ENCODE measurements at places on chromosomes 4 and X. TPM values are rescaled to one million over a fixed set of nuclear protein-coding genes. Genes with fewer than 3 reads are reported as not detected.

- no peak overlapping the region for H3K27ac ChIP-seq
- DNase-seq, result no peak
- H3K36me3 ChIP-seq, result no peaks in the 10 kb centered on the region
- H3K4me3 ChIP-seq, result no peak overlapping the region
These were observed 220.7 kb downstream of the HS6ST2 start for GRCh38 chrX:132737743-132738142.

- no peak overlapping the region for H3K27ac ChIP-seq
- H3K4me1 ChIP-seq, result no peaks in the 10 kb centered on the region
- H3K27me3 ChIP-seq, result no peaks in the 10 kb centered on the region
- H3K4me3 ChIP-seq, result no peak overlapping the region
- DNase-seq, result no peak
These were observed 68.0 kb downstream of the ACOX3 start for GRCh38 chr4:8372506-8372905.

- no peaks in the 10 kb centered on the region for H3K4me1 ChIP-seq
- H3K27me3 ChIP-seq, result no peaks in the 10 kb centered on the region
- H3K36me3 ChIP-seq, result no peaks in the 10 kb centered on the region
- no peak overlapping the region for H3K4me3 ChIP-seq
- no peak for DNase-seq
These were observed 30.3 kb downstream of the UCHL1 start for GRCh38 chr4:41287005-41287404.

GRCh38 chrX:148024425-148025148 lies 43.5 kb downstream of the FMR1NB start:
- H3K27me3 ChIP-seq, result no peaks in the 10 kb centered on the region
- no peak for DNase-seq
- H3K4me3 ChIP-seq, result no peak overlapping the region
- H3K36me3 ChIP-seq, result no peaks in the 10 kb centered on the region

GRCh38 chr4:48043504-48043903 lies 26.9 kb downstream of the NIPAL1 start:
- DNase-seq, result no peak
- H3K27me3 ChIP-seq, result no peaks in the 10 kb centered on the region
- no peak overlapping the region for H3K4me3 ChIP-seq
- no peaks in the 10 kb centered on the region for H3K36me3 ChIP-seq

GRCh38 chr4:183808097-183808456 lies 97.0 kb upstream of the STOX2 start:
- no peaks in the 10 kb centered on the region for H3K27me3 ChIP-seq
- H3K36me3 ChIP-seq, result no peaks in the 10 kb centered on the region
- H3K4me3 ChIP-seq, result no peak overlapping the region
- DNase-seq, result no peak
- H3K27ac ChIP-seq, result no peak overlapping the region
- H3K4me1 ChIP-seq, result no peaks in the 10 kb centered on the region

DNA sequence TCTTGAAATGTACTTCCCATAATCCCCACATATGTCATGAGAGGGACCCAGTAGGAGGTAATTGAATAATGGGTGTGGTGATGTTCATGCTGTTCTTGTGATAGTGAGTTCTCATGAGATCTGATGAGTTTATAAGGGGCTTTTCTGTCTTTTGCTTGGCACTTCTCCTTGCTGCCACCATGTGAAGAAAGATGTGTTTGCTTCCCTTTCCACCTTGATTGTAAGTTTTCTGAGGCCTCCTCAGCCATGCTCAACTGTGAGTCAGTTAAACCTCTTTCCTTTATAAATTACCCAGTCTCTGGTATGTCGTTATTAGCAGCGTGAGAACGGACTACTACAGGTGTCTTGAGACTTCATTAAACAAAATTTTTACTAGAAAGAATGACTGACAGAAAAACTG lies 323.2 kb downstream of the BMPR1B start:
- DNase-seq, result no peak
- H3K36me3 ChIP-seq, result no peaks in the 10 kb centered on the region
- no peak overlapping the region for H3K27ac ChIP-seq
- no peak overlapping the region for H3K4me3 ChIP-seq

DNA sequence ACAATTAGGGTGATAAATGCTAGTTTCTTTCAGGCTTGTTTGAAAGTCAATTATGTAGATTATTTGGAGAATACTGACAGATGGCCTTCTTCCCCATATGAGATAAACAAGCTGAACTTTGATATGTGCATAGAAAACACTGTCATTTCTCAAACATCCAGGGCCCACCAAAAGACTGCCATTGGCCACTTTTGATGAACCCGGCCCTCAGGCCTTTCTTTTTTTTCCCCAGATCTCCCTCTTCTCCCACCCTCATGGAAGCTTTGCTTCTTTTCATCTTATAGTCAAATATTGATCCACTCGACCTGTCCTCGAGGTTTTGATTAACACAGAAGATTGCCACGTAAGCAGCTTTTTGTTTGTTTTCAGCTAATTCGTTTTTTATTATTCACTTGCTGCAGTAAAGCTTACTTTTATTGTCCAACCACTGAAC lies 377.4 kb downstream of the SMARCA1 start:
- H3K27ac ChIP-seq, result no peak overlapping the region
- DNase-seq, result no peak
- no peaks in the 10 kb centered on the region for H3K36me3 ChIP-seq

GRCh38 chrX:1152090-1152489 lies 60.4 kb downstream of the CRLF2 start:
- no peaks in the 10 kb centered on the region for H3K27me3 ChIP-seq
- no peak overlapping the region for H3K27ac ChIP-seq
- H3K4me1 ChIP-seq, result no peaks in the 10 kb centered on the region
- H3K36me3 ChIP-seq, result no peaks in the 10 kb centered on the region

DNA sequence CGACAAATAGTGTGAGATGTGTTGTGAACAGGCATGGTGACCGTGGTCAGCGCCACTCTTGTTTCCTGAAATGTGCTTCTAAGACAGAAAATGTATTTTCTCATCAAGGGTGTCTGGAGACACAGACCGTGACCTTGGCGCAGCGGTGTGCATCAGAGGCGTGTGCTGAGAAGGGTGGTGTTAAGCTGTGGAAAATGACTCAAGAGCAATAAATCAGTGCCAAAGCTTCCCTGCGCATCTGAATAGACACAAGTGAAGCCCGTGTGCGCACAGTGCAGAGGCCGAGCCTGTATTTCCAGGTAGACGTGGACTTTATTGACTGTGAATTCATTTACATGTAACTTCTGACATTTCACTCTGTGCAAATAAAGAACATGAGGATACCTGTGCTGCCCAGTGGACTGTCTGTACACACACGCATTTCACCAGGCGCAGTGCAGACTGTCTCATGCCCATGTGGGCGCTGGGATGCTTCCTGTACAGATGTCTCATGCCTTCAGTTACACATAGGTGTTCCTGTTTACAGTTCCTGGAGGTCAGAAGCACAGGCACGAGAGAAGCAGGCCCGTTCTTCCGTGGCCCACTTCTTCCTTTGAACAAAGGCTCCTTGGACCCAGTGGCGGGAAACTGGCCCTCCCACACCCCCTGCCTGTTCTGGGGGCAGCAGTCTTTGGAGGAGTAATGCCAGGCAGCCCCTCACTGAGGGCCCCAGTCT lies 31.9 kb downstream of the NSG1 start:
- no peak overlapping the region for H3K27ac ChIP-seq
- no peak overlapping the region for H3K4me3 ChIP-seq
- no peak for DNase-seq
- no peaks in the 10 kb centered on the region for H3K27me3 ChIP-seq

DNA sequence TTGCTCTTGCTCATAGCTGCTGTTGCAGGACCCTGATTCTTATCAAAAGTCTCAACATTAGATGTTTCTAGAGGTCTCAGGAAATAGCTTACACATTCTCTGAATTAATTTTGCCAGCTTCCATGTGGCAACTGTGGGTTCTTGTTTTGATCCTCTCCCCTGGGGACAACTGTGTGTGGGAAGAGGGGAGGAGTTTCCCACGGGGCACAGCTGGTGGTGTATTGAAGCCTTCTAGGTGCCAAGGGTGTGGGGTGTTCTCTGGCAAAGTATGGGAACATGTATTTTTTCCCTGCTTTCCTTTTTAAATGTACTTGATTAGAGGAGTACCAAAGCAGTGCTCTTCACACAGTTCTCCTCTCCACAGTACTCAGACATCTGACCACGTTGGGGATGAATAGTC lies 212.7 kb downstream of the RPA4 start:
- H3K27ac ChIP-seq, result no peak overlapping the region
- no peak overlapping the region for H3K4me3 ChIP-seq
- no peak for DNase-seq
- no peaks in the 10 kb centered on the region for H3K36me3 ChIP-seq

DNA sequence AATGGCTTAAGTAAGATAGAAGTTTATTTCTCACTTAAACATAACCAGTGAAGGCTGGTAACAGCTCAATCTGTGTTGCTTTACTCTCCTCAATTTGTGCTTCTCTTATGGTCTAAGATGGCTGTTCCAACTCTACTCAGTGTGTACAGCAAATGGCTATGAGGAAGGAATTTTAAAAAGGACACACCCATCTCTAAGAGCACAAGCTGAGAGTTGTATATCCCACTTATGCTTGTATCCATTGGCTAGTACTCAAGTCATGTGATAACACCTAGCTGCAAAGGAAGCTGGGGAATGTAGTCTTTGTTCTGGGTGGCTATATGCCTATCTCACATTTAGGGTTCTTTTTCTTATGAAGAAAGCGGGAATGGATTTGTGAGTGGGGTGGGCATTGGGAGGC lies 63.3 kb downstream of the GPAT3 start:
- H3K36me3 ChIP-seq, result no peaks in the 10 kb centered on the region
- no peak overlapping the region for H3K4me3 ChIP-seq
- no peaks in the 10 kb centered on the region for H3K27me3 ChIP-seq
- no peak for DNase-seq

GRCh38 chr4:159446266-159446976 lies 343.5 kb downstream of the RAPGEF2 start:
- H3K27ac ChIP-seq, result no peak overlapping the region

DNA sequence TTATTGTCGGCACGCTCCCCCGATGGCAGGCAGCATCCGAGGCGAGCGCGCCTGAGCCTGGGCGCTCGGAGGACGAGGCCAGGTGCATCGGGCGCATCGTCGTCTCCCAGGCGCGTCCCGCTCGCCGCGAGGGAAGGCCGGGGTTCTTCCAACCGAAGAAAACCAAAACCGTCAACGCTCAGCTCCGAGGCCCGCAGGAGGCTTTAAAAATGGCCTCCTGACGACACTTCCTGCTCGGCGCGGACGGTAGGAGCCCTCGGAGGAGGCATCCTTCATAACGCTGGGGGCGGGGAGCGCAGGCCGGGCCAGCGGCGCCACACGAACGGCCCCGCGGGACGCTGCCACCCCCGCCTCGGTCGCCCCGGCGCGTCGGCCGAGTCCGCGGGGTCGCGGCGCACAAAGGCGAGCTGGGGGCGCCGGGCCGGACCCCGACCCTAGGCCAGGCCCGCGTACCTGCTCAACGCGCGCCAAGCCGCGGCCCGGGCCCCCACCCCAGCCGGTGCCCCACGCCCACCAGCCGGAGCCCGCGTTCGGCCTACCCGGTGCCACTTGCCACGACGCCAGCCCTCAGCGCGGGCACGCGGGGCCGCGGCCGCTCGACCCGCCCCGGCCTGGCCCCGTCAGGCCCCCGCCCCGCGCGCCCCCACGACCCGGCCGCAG lies 501 bp downstream of the ZNF518B start:
- peaks cover 15% of the 10 kb centered on the region for H3K4me1 ChIP-seq
- peak overlapping the region; percentile 67 for H3K27ac ChIP-seq
- DNase-seq, result peak; percentile 44
- H3K36me3 ChIP-seq, result no peaks in the 10 kb centered on the region

DNA sequence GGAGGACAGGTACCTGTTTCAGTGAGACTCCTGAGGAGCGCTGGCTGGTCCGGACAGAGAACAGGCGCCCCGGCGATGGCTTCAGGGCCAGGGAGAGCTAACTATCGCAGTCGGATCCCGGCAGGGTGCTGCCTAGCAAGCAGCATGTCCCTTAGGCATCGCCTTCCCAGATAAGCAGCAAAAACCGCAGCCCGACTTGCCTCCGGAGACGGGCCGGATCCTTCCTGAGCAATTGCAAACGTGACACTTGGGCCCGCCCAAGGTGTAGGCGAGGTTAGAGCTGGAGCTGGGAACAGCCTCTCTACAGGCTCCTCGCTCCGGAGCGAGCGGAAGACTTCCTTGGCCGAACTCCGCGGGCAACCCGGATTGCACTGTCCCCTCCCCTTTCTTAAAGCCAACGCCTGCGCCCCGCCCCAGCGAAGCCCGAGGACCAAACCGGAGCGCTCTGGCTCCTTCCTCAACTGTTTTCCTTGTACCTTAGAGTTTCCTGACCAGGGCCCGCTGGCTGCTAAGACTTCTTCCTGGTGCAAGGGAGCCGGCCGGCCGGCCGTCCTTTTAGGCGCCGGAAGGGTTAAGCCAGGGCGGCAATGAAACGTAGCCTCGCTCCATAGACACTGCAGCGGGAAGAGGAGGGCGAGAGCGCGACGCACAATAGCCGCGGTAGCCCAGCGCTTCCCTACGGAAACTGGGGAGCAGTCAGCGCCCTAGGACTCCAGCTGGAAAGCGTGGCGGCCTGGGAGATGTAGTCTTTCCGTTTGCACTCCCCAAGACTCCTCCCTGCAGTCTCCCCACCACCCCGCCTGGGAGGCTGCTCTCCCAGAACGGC lies at the start of gene OPHN1:
Gene OPHN1, minus strand, starts transcription at position 341 of the 826 bp plus-strand sequence. CDS start 475 bp downstream, outside the sequence.
- H3K4me3 ChIP-seq, result peak within 1 kb of the TSS; percentile 27
- H3K27ac ChIP-seq, result no peak within 1 kb of the TSS
- H3K4me1 ChIP-seq, result no peaks in the 10 kb centered on the region
- no peak for DNase-seq
- H3K36me3 ChIP-seq, result no peaks in the 10 kb centered on the region
- H3K27me3 ChIP-seq, result no peaks in the 10 kb centered on the region

DNA sequence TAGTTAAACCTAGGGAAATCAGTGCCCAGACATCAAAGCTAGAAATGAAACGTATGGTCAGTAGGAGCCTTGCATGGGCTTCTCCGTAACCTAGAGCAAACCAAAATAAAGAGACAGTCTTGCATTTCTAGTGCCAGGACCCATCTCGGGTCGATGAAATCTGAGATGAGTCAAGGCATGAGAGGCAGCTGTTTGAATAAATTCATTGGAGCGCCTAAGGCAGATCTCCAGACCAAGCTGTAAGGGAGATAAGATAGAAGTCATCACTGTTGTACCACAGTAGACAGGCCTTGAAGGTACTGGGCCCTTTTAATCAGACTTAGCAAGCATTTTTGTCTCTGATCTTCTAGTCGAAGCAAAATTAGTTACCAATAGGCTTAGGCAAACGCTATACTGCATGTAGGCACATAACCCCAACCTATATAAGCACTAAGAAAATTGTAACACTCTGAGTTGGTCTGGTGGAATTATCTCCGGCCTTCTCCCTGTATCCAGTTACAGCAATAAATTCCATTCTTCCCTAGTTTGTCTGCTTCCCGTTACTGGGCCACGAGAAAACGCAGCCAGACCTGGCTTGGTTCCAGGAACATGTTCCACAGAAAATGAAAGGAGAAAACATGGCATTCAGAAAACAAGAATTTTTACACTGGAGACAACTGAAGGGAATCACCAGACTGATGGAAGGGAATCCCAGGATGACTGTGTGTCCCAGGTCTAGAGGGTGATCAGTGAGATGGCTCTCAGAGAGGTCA lies 21.1 kb upstream of the PAPSS1 start:
- no peak overlapping the region for H3K27ac ChIP-seq
- no peaks in the 10 kb centered on the region for H3K4me1 ChIP-seq
- no peak overlapping the region for H3K4me3 ChIP-seq

GRCh38 chr4:73922766-73923630 lies 53.8 kb downstream of the CXCL1 start:
- no peak for DNase-seq
- no peaks in the 10 kb centered on the region for H3K4me1 ChIP-seq
- H3K36me3 ChIP-seq, result no peaks in the 10 kb centered on the region

The USP27X gene
- 8.9 TPM for total RNA-seq

The TMEM47 gene
- not detected for total RNA-seq

The USP51 gene
- 1.3 TPM for total RNA-seq

The ADH1C gene
- not detected for total RNA-seq

The TREX2 gene
- 3.5 TPM for total RNA-seq

The ASMT gene
- not detected for total RNA-seq
